Skeletal muscle cell (primary cell): ENCODE measurements at places on chromosomes 1 and 21.

GRCh38 chr1:234541286-234541975, 62.5 kb upstream of the TARBP1 start:
- no peak for DNase-seq

- no peak for DNase-seq
Observed at GRCh38 chr1:160567858-160568682, 11.2 kb downstream of the CD84 start.

DNA sequence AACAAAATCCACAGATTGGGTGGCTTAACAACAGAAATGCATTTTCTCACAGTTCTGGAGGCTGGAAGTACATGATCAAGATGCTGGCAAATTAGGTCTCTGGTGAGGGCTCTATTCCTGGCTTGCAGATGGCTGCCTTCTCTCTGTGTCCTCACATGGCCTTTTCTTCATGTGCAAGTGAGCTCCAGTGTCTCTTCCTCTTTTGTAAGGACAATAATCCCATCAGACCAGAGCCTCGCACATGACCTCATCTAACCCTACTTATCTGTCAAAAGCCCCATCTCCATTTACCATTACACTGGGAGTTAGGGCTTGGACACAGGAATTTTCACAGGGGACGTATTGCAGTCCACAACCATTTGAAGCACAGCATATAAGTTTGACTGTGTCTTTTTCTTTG, 181.6 kb downstream of the NEGR1 start:
- DNase-seq = no peak

DNA sequence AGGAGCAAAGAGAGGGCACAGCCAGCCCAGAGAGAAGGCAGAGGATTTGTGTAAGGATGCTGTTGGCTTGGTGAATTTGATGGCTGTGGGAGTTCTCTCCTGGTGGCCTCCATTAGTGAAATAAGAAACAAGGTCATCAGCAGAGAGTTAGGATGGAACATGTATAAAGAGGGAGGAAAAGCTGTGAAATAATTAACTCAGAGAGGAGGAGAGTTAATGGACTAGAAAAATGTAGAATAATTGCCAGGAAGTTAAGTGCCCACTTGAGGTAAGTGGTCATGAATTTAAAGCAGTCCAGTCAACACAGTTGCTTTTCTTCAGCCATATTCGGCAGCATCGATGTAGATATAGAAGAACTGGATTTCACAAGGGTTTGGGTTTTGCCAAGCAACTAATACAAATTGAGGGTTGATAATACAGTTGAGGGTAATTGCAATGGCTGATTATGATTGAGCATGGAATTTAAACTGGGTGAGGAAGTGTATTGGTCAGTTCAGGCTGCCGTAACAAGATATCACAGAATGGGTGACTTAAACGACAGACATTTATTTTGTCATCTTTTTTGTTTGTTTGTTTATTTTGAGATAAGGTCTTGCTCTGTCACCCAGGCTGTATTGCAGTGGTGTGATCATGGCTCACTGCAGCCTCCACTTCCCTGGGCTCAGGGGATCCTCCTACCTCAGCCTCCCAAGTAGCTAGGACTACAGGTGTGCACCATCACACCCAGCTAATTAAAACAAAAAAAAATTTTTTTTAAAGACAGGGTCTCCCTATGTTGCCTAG, 31.7 kb upstream of the KLF17 start:
- DNase-seq = no peak

DNA sequence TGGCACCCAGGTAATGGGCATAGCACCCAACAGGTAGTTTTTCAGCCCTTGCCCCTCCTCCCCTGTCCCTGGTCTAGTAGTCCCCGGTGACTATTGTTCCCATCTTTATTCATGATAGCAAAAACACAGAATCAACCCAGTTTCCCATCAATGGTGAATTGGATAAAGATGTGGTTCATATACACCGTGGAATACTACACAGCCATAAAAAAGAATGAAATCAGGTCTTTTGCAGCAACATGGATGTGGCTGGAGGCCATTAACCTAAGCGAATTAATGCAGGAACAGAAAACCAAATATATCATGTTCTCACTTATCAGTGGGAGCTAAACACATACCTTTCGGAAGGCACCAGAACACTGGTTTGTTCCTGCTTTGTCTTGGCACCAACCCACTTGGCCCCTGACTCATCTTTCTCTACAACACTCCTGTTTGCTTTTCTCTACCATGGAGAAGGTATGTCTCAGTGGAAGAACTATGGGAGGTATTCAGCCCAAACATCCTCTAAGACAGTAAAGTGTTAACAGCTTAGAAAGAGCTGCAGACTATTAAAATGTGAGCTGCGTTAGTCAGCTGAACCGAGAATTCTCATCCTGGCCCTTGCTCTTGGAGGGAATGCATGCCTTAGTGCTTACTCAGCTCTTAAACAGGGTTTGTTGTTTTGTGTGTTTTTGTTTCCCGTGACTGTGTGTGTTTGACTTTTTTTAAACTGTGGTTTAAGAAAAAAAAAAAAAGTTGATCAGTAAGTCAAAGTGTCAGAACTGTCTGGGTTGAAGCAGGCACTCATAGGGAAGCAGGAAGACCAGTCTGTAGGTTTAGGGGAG, 203.0 kb downstream of the TOMM20 start:
- peak; percentile 98 for DNase-seq

DNA sequence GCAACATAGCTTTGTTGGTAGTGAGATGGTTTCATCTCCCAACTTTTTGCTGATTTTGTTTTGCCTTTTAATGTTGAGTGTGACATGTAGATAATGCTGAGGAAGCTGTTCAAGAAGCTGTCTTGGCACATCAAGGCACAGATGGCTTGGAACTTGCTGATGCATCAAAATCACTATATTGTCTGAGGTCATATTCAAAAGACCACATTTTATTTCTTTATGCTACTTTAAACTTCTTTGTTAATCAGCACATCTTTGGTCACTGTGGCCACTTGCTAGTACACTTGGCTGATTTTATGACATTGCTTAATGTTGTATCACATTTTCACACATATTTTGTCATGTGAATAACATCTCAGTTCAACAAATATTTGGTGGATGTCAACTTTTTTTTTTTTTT, 87.1 kb upstream of the BCL10 start:
- no peak for DNase-seq

DNA sequence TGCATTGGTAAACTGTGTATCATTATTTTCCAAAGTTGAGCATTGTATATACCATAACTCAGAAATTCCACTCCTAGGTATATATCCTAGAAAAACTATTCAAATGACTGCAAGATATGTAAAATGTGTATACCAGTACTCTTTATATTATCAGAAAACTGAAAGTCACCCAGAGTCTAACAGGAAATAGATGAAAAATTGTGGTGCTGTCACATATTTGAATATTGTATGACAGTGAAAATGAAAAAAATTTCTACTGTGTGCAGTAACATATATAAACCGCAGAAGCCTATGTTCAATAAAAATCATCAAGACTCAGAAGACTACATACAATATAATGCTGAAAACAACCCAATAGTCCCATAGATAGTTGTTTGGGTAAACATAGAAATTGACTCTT, 74.4 kb upstream of the LYPLAL1 start:
- no peak for DNase-seq

DNA sequence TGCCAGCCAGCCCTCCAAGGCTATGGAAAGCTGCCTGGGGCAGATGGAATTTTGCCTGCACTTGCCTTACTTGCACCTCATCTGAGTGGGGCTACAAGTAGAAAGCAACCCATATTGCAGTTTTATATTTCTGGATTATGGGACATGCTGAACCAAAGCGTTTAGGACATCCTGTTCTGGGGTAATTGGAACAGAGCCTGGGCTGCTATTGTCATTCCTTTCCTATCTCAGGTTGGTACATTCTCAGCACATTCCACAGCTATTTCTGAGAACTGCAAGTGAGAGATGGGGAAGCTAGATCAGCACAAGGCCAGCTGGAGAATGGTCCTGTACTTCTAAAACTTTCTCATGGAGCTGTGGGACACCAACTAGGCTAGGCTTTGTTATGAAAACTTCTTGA, 713.8 kb downstream of the KCNT2 start:
- DNase-seq = peak; percentile 53

DNA sequence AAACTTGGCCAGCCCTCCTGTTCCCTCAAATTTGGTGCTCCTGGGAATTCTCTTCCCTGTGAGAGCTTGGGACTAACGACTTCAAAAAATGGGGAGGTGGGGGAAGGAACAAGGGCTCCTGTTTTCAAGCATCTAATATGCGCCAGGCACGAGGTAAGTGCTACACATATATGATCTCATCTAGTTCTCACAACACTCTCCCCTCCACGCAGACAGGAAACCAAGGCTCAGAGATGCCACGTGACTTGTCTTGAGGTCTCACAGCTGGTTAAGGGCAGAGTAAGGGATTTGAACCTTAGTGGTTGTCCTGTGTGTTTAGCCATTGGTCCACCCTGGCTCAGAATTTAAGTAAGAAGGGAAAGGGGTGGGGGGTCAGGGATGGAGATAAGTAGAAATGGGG, 125.9 kb downstream of the DMRTB1 start:
- no peak for DNase-seq

DNA sequence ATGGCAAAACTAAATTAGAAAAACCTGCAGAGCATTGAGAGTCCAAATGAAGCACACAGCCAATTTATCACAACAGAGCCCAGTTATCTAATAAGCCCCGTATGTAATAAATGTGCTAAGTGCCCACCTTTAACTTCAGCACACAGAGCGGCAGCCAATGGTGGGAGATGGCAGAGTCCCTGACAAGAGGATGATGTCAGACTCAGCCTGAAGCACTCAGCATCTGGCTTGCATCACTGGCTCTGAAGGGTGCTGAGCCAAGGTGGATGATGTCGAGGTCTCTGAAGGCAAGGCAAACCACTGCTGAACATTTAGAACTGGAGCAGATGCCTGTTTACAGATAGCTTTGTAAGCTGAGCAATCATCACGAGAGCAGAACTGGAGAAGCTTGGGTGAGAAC, 118.3 kb downstream of the NUF2 start:
- DNase-seq = no peak

DNA sequence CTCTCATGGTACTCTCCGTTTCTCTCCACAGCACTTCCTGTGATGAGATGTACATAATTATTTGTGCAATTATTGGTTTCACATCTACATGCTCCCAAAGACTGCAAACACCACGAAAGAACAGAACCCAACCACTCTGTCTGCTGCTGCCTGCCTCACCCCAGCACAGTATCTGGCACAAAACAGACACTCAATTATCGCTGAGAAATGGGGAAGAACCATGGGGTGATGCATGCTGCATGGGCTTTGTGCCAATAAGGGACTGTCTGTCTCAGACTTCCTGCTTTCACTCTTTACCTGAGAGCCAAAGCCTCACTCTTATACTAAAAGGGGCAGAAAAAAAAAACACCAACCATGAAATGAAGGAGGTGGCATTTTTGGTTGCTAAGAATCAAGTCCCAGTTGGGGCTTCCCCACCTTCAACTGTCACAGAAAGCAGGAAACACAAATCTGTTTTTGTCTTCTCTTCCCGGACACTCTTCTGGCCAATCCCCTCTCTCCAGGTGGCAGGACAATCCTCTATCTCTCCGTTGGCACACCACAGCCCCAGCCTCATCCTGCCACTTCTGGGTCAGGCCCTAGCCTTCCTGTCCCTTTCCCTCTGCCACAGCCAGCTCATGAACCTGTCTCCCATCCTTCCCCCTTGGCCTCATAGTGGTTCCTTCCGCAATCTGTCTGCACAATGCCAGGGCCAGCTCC, 82.0 kb downstream of the TGFBR3 start:
- DNase-seq = no peak

DNA sequence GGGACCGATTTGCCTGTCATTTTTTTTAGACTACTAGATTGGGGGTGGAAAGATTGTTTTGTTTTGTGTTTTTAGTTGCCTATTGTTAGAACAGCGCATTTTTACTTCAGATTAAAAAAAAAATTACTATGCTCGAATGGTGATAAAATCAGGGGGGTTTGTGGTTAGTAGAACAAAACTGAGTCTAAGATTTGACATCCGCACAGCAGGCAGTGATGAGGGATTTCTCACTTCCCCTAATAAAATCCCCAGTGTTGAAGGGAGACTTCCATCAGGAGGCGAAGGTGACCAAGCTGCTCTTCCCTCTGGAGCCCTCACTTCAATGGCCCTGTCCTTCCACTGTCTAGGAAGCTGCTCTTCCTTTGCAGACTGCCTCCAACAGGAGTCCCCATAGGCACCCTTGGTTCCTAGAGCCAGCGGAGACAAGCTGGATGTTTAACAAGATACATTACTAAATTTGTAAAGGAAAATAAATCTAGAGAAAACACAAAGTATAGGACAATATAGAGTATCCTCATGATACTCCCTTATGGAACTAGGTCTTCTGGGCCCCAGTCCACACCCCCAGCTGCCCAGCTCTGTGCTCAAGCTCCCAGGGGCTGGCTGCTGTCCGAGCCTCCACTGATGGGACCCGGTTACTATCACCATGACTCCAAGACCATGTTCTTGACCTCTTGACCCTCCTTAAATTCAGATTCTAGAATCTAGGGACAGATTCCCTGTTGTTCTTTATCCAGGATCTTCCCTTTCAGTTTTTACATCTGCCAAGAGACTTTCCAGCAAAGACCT, 31.0 kb downstream of the TENT5C start:
- DNase-seq = no peak

- DNase-seq = no peak
Observed at GRCh38 chr21:17979763-17980162, 160.6 kb upstream of the C21orf91 start.

GRCh38 chr1:10459184-10459583, 9.4 kb downstream of the CORT start:
- peak; percentile 49 for DNase-seq

GRCh38 chr1:205410581-205411298, 11.1 kb downstream of the LEMD1 start:
- DNase-seq = no peak

DNA sequence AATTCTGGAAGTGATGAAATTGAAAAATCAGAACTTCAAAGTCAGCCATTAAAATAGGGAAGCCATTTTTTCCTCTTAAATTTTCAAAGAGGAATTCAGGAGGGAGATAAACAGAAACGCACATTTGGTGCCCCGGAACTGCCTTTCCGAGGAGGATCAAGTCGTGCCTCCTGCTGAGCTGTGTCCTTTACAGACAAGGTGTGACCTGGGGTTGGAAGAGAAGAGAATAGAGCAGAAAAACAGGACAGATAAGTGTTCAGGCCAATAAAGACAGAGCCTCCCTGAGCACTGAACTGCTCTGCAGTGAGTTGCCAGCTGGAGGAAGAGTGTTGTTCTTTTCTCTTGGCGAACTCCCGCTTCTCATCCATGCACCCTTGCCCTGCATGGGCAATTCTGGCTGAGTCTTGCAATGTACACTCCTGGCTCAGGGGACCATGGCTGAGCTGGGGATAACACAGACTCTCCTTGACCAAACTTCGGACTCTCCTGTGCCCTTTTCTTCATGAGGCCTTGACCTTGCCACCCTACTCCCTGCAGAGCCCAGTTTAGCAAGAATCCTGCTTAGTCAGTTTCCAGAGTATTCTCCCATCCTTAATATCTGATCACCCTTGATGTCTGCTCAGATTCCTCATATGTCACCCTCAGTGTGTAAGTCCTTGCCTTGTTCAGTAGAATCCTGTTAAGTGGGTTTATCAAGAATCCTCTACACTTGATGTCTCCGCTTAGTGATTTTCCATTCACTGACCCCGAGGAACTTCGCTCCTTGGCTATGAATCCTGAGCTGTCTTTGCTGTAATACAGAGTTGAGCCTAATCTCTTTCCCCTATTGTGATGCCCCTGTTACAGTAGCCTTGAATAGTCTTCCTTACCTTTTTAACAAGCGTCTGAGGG, 1.3 kb upstream of the MTARC1 start:
- no peak for DNase-seq

GRCh38 chr21:37984416-37984815, 68.2 kb upstream of the KCNJ6 start:
- no peak for DNase-seq

GRCh38 chr1:37723072-37723389, 30.7 kb downstream of the CDCA8 start:
- no peak for DNase-seq
